ENCODE measurements at places on chromosomes 6 and 20.
A peak's percentile ranks its signal among the peaks of the same experiment; 100 is the strongest.

- no peak for DNase-seq
- H3K4me1 ChIP-seq, result peaks cover 30% of the 10 kb centered on the region
- no peak overlapping the region for H3K27ac ChIP-seq
These were observed 2.0 kb upstream of the TAF4 start for GRCh38 chr20:62067547-62068260.

- H3K27ac ChIP-seq, result no peak overlapping the region
- no peaks in the 10 kb centered on the region for H3K36me3 ChIP-seq
- no peak overlapping the region for H3K4me3 ChIP-seq
- no peaks in the 10 kb centered on the region for H3K27me3 ChIP-seq
These were observed 109.6 kb upstream of the RPS6KA2 start for GRCh38 chr6:166736634-166737033.

DNA sequence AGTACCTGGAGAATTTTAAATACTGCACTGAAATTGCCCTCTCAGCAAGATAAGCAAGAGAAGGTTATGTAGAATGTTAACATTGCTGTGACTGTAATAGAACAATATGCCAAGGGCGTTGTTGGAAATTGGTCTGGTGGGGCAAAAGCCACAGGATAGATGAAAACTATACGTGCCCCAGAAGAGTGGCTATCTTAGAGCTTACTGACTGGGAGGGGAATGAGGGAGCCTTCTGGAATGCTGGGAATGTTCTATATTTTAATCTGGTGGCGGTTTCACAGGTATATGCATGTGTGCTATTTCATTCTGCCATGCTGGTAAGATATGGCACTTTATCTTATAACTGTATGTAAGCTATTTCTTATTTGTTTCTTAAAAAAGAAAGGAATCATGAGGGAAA lies 35.2 kb upstream of the YWHAB start:
- no peaks in the 10 kb centered on the region for H3K4me1 ChIP-seq
- DNase-seq, result no peak
- H3K27ac ChIP-seq, result no peak overlapping the region
- H3K4me3 ChIP-seq, result no peak overlapping the region
- H3K27me3 ChIP-seq, result no peaks in the 10 kb centered on the region

DNA sequence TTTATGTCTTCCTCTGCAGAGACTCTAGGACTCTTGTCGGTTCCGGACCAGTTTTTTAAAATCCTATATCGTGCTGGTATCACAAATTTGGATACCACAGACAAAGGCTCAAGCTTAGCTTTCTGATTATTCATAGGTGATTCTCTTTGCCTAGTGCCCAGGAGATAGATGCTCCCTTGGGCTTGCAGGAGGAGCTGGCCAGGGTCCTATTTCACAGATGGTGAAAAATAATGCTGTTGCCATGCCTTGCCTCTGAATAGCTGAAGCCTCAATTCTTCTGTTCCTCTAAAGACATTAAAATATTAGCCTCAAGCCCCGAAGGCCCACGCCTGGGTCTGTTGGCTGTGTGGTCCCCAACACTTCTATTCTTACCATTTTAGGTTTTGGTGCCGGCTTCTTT lies 123.9 kb upstream of the BACH2 start:
- H3K27me3 ChIP-seq, result no peaks in the 10 kb centered on the region
- H3K27ac ChIP-seq, result no peak overlapping the region
- no peaks in the 10 kb centered on the region for H3K4me1 ChIP-seq

- no peak for DNase-seq
- no peak overlapping the region for H3K4me3 ChIP-seq
- no peaks in the 10 kb centered on the region for H3K27me3 ChIP-seq
- H3K27ac ChIP-seq, result no peak overlapping the region
- H3K4me1 ChIP-seq, result no peaks in the 10 kb centered on the region
These were observed 22.7 kb downstream of the DOK5 start for GRCh38 chr20:54497931-54498718.

DNA sequence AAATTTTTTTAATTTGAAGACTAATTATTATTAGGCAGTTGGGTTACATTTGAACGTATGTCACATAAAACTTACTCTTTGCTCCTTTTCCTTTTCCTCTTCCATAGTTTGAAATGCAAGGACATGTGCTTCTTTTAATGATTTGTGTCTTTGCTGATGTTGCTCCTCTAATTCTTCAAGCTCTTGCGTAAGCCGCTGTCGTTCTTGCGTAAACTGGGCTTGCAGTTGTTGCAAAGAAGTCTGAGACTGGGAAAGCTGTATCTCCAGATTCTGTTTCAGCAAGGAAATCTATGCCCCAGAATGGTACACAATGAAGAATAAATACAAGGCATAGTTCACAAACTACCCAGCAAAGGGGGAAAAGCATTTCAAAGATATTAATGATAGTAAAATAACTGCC lies 45.1 kb upstream of the MCM9 start:
- H3K4me3 ChIP-seq, result no peak overlapping the region
- no peaks in the 10 kb centered on the region for H3K36me3 ChIP-seq
- DNase-seq, result no peak
- H3K27me3 ChIP-seq, result no peaks in the 10 kb centered on the region
- no peaks in the 10 kb centered on the region for H3K4me1 ChIP-seq

- H3K27ac ChIP-seq, result peak within 1 kb of the TSS; percentile 64
- H3K4me3 ChIP-seq, result peak within 1 kb of the TSS; percentile 83
- peak; percentile 57 for DNase-seq
- no peaks in the 10 kb centered on the region for H3K36me3 ChIP-seq
These were observed at the start of gene SMOC2 for GRCh38 chr6:168440520-168441433. TSS of gene SMOC2 (plus strand) at chr6:168441184. CDS start at chr6:168441371, 187 bp downstream.

- no peaks in the 10 kb centered on the region for H3K27me3 ChIP-seq
- H3K4me3 ChIP-seq, result no peak overlapping the region
- no peaks in the 10 kb centered on the region for H3K4me1 ChIP-seq
- DNase-seq, result no peak
These were observed 23.9 kb upstream of the NT5E start for GRCh38 chr6:85425997-85426396.

- H3K27ac ChIP-seq, result no peak overlapping the region
- H3K27me3 ChIP-seq, result no peaks in the 10 kb centered on the region
- H3K4me3 ChIP-seq, result no peak overlapping the region
- DNase-seq, result no peak
- H3K4me1 ChIP-seq, result no peaks in the 10 kb centered on the region
- no peaks in the 10 kb centered on the region for H3K36me3 ChIP-seq
These were observed 309.7 kb upstream of the SULF2 start for GRCh38 chr20:48094944-48095343.

DNA sequence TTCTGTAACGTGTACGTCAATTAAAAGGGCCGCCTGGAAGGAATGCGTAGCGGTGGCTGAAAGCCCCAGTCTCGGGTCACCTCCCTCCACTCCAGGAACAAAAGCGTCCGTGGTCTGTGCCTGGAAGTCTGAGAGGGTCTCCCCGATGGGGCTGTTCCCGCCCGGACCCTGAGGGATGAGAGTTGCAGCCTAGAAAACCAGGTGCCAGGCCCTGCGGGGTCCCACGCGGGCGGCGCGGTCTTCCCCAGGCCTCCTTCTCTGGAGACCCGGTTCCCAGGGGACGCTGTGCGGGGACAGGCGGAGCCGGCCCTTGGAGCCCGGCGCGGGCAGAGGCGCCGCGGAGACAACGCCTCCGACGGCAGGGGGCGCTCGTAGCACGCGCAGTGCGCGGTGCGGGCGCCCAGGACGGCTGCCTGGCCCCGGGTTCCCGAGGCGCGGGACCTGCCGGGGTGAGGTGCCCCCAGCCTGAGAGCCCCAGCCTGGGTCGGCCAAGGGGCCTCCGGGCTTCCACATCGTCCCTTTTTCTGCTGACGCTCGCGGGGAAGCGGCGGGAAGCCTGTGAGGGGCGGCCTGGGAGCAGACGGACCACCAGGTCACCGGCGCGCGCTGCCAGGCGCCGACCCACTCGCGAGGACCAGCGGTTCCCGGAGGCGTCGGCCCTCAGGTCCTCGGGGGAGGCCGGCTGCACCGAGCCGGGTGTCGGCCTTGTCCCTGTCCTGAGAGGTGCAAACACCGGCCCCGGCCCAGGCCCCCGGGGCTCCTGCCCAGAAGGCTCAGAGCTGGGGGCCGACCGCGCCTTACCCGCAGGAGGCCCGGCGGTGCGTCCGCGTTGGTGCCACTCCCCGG lies 5.3 kb upstream of the FOXC1 start:
- H3K27ac ChIP-seq, result no peak overlapping the region
- peak; percentile 65 for DNase-seq
- no peaks in the 10 kb centered on the region for H3K36me3 ChIP-seq
- peak overlapping the region; percentile 40 for H3K4me3 ChIP-seq
- no peaks in the 10 kb centered on the region for H3K27me3 ChIP-seq

- H3K27ac ChIP-seq, result no peak overlapping the region
- no peaks in the 10 kb centered on the region for H3K4me1 ChIP-seq
- DNase-seq, result peak; percentile 80
- no peaks in the 10 kb centered on the region for H3K27me3 ChIP-seq
- no peak overlapping the region for H3K4me3 ChIP-seq
These were observed 51.9 kb upstream of the SLC22A16 start for GRCh38 chr6:110528101-110528929.

All from testis (tissue), 5 donors.